ENCODE measurements at places on chromosomes 3 and 15. TPM values are rescaled to one million over a fixed set of nuclear protein-coding genes. Genes with fewer than 3 reads are reported as not detected.

- no peaks in the 10 kb centered on the region for H3K27me3 ChIP-seq
- H3K36me3 ChIP-seq, result no peaks in the 10 kb centered on the region
- H3K27ac ChIP-seq, result no peak overlapping the region
- peaks cover 10% of the 10 kb centered on the region for H3K4me1 ChIP-seq
- no peak for DNase-seq
Measured at GRCh38 chr3:171879472-171879871, 36.3 kb downstream of the TMEM212 start.

DNA sequence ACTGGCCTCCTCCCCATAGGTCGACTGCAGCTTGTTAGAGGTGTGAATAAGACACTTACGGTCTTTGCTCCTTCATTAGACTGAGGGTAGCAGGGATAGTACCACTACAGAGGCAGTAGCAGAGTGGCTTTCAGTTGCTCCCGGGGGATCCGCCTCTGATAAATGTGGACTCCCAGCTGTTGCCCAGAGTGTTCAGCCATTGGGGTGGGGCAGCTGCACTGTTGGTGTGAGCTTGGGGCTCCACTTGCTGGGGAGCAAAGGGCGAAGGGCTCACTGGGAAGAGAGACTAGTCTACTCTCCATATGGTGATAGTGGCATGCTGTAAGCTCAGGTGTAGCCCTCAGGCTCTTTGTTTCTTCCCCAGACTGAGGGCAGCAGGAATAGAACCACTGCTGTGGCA, 239.1 kb downstream of the LRRN1 start:
- H3K27me3 ChIP-seq, result no peaks in the 10 kb centered on the region
- no peaks in the 10 kb centered on the region for H3K36me3 ChIP-seq
- no peak overlapping the region for H3K4me3 ChIP-seq
- no peak overlapping the region for H3K27ac ChIP-seq

- H3K27me3 ChIP-seq, result no peaks in the 10 kb centered on the region
- H3K27ac ChIP-seq, result no peak overlapping the region
- DNase-seq, result no peak
- no peak overlapping the region for H3K4me3 ChIP-seq
- H3K36me3 ChIP-seq, result no peaks in the 10 kb centered on the region
- no peaks in the 10 kb centered on the region for H3K4me1 ChIP-seq
Measured at GRCh38 chr15:96972201-96972600, 641.7 kb downstream of the NR2F2 start.

GRCh38 chr3:179829401-179829800, 176.6 kb downstream of the USP13 start:
- H3K4me3 ChIP-seq, result no peak overlapping the region
- H3K36me3 ChIP-seq, result no peaks in the 10 kb centered on the region
- DNase-seq, result no peak
- no peaks in the 10 kb centered on the region for H3K27me3 ChIP-seq
- H3K27ac ChIP-seq, result no peak overlapping the region

DNA sequence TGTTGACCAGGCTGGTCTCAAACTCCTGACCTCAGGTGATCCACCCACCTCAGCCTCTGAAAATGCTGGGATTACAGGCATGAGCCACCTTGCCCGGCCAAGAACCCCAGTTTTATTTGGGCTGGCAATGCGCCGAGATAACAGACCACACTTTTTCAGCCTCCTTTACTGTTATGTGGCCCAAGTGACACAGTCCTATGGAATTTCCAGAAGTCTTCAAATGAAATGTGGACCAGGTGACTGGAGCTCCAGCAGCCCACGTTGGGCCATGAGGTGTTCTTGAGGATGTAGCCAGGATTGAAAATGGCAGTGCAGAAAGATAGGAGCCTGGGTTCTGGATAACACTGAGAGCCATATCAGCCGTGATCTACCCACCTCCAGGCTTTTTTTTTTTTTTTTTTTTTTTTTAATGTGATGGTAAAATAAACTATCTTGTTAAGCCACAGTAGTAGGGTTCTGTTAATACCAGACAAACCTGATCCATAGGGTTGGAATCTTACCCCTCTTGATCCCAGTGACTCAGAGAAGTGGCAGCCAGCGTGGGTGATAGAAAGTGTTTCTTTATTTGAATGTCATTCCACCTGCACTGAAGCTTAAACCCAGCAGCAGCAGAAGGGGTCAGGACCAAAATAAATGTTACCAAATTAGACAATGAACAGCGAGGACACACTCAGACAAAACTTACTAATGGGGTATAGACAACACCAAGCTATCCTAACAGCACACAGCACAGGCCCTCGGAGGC, 55.6 kb downstream of the LHFPL4 start:
- no peaks in the 10 kb centered on the region for H3K36me3 ChIP-seq
- no peak overlapping the region for H3K4me3 ChIP-seq
- no peaks in the 10 kb centered on the region for H3K27me3 ChIP-seq
- peaks cover 4% of the 10 kb centered on the region for H3K4me1 ChIP-seq

- H3K27me3 ChIP-seq, result no peaks in the 10 kb centered on the region
- no peak for DNase-seq
- peak overlapping the region; percentile 94 for H3K27ac ChIP-seq
- peaks cover 8% of the 10 kb centered on the region for H3K4me1 ChIP-seq
Measured at GRCh38 chr3:126358038-126358815, 1.0 kb upstream of the KLF15 start.

- peak overlapping the region; percentile 83 for H3K4me3 ChIP-seq
- H3K4me1 ChIP-seq, result peaks cover 18% of the 10 kb centered on the region
- H3K36me3 ChIP-seq, result no peaks in the 10 kb centered on the region
Measured at GRCh38 chr3:127590282-127590592, 296 bp downstream of the TPRA1 start.

DNA sequence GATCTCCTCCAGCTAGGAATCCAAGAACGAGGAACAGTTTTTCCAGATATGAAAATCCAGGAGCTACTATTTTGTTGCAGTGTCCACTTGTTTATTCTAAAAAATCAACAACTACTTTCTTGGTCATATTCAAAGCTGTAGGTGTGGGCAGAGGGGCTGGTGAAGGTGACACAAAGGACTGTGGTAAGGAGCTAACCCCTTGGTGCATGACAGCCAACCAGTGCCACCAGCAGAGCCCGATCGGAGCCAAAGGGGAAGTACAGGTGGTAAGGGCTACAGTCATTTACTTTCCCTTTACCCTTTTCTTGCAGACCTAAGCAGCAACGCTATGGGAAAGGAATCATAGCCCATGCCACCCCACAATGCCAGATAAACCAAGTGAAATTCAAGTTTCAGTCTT, 30.7 kb downstream of the PLA1A start:
- no peak overlapping the region for H3K4me3 ChIP-seq
- no peaks in the 10 kb centered on the region for H3K27me3 ChIP-seq
- peaks cover 54% of the 10 kb centered on the region for H3K4me1 ChIP-seq
- no peak for DNase-seq
- no peaks in the 10 kb centered on the region for H3K36me3 ChIP-seq
- peak overlapping the region; percentile 74 for H3K27ac ChIP-seq

GRCh38 chr15:58015565-58015964, 49.9 kb downstream of the ALDH1A2 start:
- no peak overlapping the region for H3K27ac ChIP-seq
- no peak for DNase-seq
- no peaks in the 10 kb centered on the region for H3K27me3 ChIP-seq
- no peak overlapping the region for H3K4me3 ChIP-seq

DNA sequence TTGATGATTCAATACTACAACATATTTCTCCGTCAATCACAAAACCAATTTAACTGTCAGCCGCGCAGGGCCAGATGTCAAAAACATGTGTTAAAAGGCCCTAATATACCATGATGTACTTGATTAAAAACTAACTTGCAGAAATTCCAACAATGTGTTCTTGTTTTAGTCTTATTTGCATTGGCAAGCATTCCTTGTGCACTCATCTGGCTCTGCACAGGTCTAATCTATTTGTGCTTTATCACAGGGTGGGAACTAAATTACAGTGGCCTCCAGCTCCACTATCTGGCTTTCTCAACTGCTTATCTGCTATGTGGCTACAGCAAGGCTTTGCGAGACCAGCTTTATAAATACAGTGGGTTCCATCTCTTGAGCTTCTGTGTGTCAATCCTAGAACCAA, 455.5 kb downstream of the ERC2 start:
- H3K27me3 ChIP-seq, result no peaks in the 10 kb centered on the region
- DNase-seq, result no peak
- H3K36me3 ChIP-seq, result no peaks in the 10 kb centered on the region

DNA sequence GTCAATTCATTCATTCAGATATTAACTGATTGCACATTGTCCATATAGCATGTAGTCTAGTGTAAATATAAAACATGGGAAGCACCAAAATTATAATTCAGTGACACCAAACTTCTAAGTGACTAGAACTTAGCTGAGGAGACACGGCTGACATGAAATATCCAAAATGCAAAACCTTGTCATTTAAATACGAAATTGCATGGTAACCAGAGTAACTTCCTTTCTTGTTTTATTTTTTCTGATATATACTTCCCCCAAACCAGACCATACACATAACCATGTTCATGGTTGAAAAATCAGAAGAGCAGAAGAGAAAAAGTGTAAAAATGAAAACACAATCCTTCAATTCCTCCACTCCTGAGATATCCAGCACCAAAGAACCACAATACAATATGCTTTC, 38.0 kb downstream of the CBLB start:
- H3K36me3 ChIP-seq, result no peaks in the 10 kb centered on the region
- DNase-seq, result no peak
- H3K4me3 ChIP-seq, result no peak overlapping the region
- H3K27ac ChIP-seq, result no peak overlapping the region
- peaks cover 4% of the 10 kb centered on the region for H3K4me1 ChIP-seq

GRCh38 chr3:149374793-149375500, 2.5 kb downstream of the TM4SF1 start:
- peak overlapping the region; percentile 46 for H3K4me3 ChIP-seq
- peak overlapping the region; percentile 74 for H3K27ac ChIP-seq
- H3K36me3 ChIP-seq, result peaks cover 6% of the 10 kb centered on the region
- H3K4me1 ChIP-seq, result peaks cover 14% of the 10 kb centered on the region
- no peak for DNase-seq

Gene LYZL4
- total RNA-seq, result not detected

Gene GTF2A2
- total RNA-seq, result 1.4 TPM

Gene FYTTD1
- 14.0 TPM for total RNA-seq

Gene PLA1A
- total RNA-seq, result 15.0 TPM

Gene PLSCR2
- not detected for total RNA-seq

Gene ECE2
- total RNA-seq, result not detected

Gene DISP2
- 0.32 TPM for total RNA-seq

Measured in ascending aorta (tissue), 2 donors.